T1000 (cell line): ENCODE measurements at places on chromosomes 13 and 19.

DNA sequence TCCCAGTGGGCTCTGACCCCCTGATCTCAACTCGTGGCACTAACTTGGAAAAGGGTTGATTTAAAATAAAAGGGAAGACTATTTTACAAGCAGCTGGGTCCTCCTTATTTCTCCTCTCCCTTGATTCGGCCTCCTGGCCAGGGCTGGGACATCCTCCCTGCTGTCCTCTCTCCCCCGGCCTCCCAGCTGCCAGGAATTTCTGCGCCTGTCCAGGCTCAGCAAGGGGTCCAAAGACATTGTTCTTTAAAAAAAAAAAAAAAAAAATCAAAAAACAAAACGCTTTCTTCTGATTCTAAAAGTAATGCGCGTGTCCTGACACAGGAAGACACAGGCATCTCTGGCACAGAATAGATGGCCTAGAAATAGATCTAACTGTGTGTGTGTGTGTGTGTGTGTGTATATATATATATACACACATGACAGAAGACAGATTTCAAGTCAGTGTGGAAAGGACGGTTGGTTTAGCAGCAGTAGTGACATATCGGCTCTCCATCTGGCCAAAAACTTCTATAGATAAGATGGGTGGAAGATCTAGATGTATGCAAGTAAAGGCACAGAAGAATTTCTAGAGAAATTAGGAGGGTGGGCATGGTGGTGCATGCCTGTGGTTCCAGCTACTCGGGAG lies 12.3 kb upstream of the LENG8 start:
- DNase-seq: no peak

- no peak for DNase-seq
These were observed 18.3 kb downstream of the DIS3 start for GRCh38 chr13:72763411-72763810.

DNA sequence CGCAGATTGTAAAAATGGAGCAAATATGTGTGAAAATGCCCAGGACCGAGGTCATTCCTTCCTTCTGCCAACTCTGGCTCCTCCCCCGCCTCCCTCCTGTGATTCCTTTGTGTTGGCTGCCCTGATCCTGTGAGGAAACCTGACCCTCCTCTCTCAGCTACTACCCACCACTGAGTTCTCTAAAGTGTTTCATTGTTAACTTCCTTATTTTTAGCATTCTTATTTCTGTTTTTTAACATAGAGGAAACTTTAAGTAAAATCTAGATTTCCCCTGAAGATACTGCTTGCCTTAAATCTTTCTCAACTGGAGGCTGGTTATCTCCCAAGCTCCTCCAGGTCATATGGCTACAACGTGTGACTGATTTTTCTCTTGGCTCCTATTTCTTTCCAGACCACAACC lies 21.7 kb upstream of the FBXL3 start:
- DNase-seq: no peak

GRCh38 chr13:48594096-48594815 lies 59.5 kb upstream of the CYSLTR2 start:
- no peak for DNase-seq

DNA sequence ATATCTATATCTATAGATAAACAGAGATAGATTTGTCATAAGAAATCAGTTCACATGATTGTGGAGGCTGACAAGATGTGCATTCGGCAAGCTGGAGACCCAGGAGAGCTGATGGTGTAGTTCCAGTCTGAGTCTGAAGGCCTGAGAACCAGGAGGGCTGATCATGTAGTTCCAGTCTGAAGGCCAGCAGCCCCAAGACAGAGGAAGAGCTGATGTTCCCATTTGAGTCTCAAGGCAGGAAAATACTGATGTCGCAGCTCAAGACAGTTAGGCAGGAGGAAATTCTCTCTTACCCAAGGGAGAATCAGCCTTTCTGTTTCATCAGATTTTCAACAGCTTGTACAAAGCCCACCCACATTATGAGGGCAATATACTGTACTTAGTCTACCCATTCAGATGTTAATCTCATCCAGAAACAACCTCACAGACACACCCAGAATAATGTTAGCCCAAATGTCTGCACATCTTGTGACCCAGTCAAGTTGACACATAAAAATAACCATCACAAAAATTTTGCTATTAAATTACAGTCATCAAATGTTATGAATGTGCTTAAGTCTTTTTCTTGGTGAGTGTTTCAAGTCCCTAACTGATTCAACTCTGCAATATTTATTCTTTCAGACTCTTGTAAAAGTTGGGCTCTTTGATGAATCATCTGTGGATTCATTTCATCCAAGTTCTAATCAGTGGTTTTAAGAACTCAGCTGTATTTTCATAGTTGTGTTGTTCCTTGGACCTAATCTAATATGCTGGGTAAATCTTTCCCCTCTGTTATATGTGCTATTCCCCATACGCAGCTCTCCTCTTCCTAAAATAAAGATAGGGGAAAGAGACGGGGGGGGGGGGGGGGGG lies 22.7 kb upstream of the LRCH1 start:
- no peak for DNase-seq

DNA sequence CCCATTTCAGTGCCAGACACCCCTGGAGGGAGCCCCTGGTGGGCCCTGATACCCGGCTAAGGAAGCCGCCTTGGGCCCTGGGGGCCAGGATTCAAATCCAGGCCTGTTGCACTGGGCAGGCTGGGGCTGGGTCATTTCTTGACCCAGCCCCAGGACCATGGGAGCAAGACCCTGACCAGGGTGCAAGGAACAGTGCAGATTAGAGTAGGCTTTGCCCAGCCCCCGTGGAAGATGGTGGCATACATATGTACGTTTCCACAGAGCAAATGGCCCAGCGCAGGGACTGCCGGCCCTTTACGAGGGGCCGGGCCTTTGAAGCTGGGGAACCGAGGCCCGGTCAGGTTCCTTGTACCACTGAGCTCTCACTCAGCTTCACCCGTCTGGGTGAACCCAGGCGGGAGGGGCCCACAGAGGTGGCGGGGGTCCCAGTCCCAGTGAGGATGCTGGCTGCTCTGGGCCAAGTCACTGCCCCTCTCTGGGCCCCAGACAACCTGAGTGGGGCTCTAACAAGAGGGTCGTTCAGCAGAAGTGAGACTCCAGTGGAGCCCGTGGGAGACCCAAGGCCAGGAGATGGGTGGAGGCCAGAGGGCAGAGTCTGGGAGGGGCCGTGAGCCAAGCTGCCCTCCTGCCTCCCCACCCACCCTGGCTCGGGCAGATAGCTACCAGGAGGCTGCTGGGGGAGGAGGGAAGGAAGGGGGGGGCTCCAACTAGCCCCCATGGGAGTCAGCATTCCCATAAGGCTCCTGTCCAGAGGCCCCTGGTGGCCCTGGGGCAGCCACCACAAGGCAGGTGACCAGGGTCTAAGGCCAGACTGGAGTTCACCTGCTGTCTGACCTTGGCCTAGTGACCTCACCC lies 2.7 kb downstream of the MKNK2 start:
- DNase-seq: no peak

- no peak for DNase-seq
These were observed 546 bp upstream of the ZNF546 start for GRCh38 chr19:39996218-39996810.

- no peak for DNase-seq
These were observed 868 bp upstream of the EGLN2 start for GRCh38 chr19:40797963-40798682.

DNA sequence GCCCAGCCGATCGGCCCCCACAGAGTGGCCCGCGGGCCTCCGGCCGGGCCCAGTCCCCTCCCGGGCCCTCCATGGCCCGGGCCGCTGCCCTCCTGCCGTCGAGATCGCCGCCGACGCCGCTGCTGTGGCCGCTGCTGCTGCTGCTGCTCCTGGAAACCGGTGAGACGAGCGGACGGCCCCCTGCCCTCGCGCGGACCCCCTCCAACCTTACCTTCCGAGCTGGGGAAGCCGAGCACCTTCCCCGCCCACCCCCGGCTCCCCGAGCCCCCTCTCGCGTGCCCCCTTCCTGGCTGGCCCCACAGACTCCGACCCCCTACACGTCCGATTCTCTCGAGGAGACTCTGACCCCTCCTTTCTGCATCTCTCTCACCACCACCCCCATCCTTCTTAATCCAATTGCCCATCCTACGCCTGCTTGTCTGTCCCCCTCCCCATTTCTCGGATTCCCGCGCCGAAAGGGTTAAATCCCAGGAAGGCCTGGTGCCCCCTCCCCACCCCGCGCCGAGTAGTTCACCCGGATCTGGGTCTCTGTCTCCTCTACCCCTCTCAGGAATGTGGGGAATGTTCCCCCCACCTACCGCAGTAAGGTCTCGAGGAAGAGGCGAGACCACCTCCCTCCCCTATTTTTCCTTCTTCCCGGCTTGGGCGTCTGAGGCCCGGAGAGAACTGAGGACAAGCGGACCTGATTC lies 502 bp downstream of the NECTIN2 start:
- DNase-seq: no peak

- DNase-seq: no peak
These were observed 133.9 kb downstream of the DCT start for GRCh38 chr13:94345374-94346195.

- DNase-seq: no peak
These were observed 25.4 kb downstream of the MIR17HG start for GRCh38 chr13:91372911-91373310.

DNA sequence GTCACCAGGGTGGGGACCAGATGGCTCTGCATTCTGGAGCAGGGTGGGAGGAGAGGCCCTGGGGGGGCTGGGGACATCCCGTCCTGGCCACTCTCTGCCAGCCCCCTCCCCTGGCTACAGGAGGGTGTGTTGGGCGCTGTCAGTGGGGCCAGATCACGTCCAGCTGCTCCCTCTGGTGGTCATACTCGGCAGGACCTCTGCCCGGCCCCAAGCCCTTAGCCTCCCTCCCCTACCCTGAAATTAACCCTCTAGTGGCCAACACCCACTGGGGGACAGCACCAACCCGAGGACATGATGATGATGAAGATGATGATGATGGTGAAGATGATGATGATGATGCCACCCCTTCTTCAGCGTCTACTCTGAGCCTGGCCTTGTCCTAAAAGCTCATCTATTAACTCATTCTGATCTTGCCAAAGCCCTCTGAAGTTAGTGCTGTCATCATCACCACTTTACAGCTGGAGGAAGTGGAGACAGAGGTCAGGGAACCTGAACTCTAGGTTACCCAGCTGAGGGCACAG lies 590 bp upstream of the LGI4 start:
- no peak for DNase-seq

DNA sequence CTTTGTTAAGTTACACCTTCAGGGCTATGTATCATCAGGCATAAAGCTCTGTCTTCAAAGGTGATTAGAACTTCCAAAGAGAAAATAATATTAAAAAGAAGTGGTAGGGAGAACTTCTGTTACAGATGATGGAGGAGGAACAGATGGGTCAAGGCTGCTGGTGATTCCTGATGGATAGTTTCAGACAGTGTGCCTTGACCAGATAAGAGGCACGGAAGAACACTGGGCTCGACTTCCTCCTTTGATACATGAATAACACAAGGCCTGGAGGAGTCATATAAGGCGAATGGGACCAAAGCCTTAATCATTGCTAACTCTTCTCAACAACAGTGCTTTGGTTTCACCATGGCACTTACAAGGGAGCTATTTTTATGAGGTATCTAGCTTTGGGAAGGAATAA lies 128.1 kb upstream of the RXFP2 start:
- DNase-seq: no peak

- DNase-seq: no peak
These were observed 1.3 kb upstream of the SIGLEC9 start for GRCh38 chr19:51123381-51123800.

DNA sequence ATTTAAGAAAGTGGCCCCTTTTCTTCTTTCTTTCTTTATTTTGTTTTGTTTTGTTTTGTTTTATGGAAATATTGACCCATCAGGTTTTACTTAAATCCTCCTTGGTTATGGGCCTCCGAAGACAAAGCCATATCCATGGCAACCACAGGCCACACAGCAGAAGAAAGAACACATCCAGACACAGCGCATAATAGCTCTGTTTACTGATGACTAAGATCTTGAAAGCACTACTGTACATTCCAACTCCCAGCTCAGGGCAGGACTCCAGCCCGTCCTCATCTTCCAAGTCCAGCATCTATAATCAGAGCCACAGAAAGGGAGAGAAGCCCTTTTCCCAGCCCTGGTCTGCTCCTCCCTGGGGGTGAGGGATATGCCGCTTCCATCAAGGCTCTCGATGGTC lies 84.3 kb downstream of the NUFIP1 start:
- peak; percentile 3 for DNase-seq

DNA sequence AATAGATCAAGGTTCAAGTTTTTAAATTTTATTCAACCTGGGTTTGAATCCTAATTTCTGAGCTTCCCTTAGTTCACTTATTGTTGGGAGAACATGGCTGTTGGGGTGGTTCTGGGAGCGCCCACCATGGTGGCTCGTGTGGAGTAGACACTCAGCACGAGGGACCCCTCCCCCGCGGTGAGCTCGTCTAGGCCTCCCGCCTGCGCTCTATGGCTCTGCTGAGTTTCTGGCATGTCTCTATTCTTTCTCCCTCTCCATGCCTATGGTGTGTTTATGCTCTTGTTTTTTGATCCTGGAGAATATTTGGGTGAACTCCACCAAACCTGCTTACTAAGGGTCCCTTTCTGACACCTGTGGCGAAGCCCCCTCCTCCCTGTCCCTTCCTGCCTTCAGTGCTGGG lies 1.6 kb upstream of the EPN1 start:
- DNase-seq: no peak

DNA sequence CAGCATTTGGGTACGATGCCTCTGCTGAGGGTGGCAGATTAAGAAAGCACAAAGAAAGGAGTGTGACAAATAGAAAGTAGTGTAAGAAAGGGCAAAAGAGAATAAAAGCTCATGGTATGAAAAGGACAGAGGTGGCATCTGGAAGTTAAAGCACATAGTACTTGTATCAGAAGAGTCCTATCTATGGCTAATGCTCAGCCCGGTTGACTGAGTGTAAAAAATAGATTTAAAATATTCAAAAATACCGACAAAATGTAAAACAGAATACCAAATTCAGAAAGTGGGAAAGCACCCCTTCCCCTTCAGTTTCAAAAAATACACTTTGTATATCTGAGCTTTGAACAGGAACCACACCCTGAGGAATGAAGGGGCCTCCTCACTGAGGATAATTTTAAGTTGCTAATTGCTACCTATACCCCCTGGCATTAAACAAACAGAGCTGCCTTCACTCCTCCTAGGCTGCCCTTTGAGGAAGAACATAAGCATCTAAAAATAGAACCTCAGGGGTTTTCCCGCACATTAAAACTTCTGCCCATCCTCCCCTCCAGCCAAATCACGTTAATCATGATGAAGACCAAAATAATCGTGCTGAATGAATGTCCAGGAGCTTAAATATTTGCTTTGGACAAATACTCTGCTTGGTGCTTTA lies 43.3 kb downstream of the DLEU7 start:
- DNase-seq: no peak

GRCh38 chr19:16002406-16003384 lies 53.9 kb downstream of the OR10H4 start:
- DNase-seq: no peak
